ENCODE measurements at places on chromosomes 6 and 20.

- DNase-seq: no peak
These were observed 151.5 kb upstream of the FLRT3 start for GRCh38 chr20:14488756-14489479.

- no peak for DNase-seq
These were observed 14.3 kb upstream of the GGTLC1 start for GRCh38 chr20:24002896-24003295.

DNA sequence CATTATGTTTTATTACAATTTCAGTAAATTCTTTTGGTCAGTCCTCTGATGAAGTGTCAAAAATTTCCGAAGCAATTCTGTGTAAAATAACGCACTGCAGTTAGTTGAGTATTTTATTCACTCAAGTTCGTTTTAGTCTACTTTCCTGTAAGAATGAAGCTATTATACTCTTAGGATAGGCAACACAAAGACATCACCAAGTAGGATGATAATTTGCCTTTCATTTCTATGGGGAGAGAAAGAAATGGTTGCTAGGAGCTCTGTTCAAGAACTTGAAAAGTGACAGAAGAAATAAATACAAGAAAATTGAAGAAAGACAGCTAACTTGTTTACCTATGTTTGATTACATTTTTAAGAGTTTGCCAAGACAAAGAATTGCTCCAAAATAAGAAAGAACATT, 290.4 kb downstream of the EYS start:
- no peak for DNase-seq

GRCh38 chr6:89110284-89110683, 7.6 kb downstream of the SRSF12 start:
- no peak for DNase-seq

GRCh38 chr20:43440531-43440930, 17.2 kb upstream of the SRSF6 start:
- no peak for DNase-seq

- DNase-seq: no peak
These were observed 143.7 kb downstream of the REV3L start for GRCh38 chr6:111339294-111339693.
